NCI-H2227 treated with DMSO at 0.1 percent for 48 hours (cell line): ENCODE measurements at places on chromosomes 7 and 10.
A peak's percentile ranks its signal among the peaks of the same experiment; 100 is the strongest.

- no peak for DNase-seq
Observed at GRCh38 chr7:64590971-64591370, 28.1 kb upstream of the ZNF680 start.

DNA sequence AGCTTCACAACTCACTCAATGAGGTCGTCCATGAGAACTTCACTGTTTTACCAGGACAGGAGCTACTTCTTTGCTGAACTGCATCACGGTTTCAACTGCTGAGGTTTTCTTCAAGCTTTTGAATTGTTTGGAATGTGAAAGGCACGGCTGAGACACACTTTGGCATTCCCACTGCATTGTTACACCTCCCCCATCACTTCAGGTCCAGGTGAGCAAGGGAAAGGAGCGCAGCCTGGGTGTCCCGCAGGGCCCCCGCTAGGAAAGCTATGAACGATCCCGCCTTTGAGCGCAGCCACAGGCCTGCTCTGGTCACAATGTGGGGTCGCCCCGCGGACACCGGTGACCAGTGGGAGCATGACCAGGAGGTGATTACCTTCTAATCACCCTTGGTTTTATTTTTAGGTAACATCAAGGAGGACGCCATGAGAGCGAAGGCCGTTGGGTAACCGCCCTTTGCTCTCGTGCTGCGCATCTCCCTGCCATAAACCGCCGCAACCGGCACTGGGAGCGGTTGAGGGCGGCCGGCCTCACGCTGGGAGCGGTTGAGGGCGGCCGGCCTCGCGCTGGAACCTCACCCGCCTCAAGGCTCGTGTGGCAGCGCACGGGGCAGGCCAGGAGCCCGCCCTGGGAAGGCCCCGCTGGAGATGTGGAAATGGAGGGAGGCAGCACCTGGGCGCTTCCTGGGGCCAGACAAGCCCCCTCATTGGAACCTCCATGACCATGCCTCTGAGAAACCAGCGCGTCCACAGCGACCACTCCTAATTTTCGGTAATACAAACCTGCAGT is 50.9 kb upstream of the SGMS1 start:
- no peak for DNase-seq

- no peak for DNase-seq
Observed at GRCh38 chr7:99381664-99382075, 7.1 kb downstream of the ARPC1B start.

DNA sequence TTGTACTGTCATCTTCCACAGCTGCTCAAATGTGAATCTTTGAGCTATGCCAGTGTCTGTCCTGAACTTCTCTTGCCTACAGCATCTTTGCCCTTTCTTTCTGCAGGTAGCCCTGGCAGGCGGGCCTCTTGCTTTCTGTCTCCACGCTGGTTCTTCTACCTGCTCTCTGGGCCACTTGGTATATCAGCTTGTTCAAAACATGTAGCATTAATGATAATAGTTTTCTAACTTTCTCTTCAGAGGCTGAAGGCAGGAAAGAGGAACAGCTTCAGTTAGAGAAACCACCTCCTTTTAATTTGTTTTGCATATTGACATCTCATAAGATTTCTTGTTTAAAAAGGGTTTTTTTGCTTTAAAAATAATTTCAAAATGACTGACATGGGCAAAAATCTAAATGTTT is 923 bp upstream of the FGL2 start:
- no peak for DNase-seq

- DNase-seq, result no peak
Observed at GRCh38 chr7:37112876-37113275, 335.8 kb downstream of the ELMO1 start.

- DNase-seq, result peak; percentile 86
Observed at GRCh38 chr7:157690833-157691585, 354.2 kb downstream of the DNAJB6 start.
